NCI-H1694 treated with DMSO at 0.1 percent for 48 hours (cell line): ENCODE measurements at places on chromosomes 16 and 17.

DNA sequence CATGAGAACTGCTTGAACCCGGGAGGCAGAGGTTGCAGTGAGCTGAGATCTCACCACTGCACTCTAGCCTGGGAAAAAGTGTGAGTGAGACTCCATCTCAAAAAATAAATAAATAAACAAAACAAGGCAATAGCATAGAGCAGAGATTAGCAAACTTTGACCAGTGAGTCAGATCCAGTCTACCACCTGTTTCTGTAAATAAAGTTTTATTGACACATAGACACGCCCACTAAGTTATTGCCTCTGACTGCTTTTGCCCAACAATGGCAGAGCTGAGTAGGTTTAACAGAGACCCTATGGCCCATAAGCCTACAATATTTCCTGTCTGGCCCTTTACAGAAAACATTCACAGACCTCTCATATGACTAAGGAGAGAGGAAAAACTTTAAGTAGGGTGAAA is 44.3 kb downstream of the XYLT1 start:
- DNase-seq = no peak

DNA sequence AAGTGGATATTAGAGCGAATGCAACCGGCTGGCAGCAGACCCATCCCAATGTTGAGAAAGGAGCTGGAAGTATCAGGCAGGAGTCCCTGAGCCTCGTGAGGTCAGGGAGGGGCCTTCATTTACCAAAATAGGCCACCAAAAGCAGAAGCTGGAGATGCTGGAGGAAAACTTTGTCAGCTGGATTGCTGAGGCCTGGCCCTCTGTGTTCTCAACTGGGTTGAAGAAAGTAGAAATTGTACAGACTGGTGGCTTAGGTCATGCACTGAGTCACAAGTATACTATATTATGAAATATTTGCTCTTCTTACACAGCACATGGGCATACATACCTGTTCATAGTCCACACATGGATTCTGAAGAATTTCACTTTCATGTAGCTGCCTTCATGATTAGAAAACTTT is 23.2 kb upstream of the TEKT3 start:
- DNase-seq = no peak

DNA sequence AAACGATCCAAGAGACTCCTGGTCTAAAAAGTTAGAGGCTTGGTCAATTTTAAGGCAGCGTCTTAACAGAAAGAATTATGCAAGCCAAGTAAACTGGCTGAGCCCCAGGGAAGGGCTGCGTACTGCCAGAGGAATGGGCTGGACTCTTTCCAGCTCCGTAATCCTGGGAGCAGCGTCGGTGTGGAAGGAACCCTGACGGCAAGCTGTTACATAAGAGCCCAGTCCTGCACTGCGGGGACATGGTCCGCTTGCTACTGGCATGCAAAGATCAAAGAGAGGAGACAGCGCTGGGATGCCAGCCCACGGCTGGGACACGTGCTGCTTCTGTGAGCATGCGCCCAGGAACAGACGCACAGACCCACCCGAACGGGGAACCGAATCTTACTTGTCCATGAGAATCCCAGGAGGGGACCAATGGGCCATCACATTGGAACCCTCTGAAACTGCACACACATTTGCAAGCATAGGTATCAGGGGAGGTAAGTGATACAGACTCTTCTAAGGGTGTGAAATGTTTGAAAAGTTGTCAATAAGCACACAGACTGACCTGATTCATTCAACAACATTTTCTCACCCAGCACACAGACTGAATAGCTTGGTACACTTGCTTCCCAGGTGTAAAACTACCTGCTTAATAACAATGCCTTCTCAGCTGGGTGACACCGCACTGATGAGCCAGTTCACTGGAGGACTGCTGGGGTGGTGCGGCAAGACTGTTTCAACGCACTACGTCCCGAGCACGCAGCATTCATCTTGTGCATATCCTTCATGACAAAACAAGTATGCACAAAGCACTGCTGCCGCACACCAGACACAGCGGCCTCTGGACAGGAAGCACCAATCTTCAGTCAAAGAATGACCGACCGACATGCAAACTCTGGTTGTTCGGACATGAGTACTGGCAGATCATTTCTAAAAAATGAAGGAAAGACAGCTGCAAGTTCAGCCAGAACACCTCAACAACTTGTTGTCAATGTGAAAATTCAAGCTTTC is 94.9 kb downstream of the ANKRD11 start:
- peak; percentile 43 for DNase-seq

GRCh38 chr17:82674656-82675475 is 23.6 kb downstream of the RAB40B start:
- no peak for DNase-seq

DNA sequence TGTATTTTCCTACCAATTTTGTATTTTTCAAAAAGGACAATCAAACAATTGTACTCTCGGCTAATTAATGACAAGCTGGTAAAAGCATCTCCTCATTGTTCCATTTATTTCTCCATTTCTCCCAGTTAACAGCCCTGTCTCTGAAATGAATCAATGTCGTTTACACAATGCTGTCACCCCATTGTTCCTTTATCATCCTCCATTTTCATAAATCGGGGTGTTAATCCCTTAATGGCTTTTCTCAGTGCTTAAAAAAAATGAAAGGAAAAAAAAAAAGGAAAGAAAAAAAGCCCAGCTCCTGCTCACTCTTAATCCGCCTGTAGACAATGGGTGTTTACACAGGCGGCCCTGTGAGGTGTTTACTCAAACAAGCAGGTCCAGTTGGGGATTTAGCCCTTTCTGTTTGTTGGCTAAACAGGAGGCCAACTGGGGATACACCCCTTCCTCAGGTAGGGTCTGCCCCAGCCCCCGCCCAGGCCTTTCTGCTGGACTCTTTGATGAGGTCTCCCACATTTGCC is 86.8 kb upstream of the SALL1 start:
- no peak for DNase-seq

DNA sequence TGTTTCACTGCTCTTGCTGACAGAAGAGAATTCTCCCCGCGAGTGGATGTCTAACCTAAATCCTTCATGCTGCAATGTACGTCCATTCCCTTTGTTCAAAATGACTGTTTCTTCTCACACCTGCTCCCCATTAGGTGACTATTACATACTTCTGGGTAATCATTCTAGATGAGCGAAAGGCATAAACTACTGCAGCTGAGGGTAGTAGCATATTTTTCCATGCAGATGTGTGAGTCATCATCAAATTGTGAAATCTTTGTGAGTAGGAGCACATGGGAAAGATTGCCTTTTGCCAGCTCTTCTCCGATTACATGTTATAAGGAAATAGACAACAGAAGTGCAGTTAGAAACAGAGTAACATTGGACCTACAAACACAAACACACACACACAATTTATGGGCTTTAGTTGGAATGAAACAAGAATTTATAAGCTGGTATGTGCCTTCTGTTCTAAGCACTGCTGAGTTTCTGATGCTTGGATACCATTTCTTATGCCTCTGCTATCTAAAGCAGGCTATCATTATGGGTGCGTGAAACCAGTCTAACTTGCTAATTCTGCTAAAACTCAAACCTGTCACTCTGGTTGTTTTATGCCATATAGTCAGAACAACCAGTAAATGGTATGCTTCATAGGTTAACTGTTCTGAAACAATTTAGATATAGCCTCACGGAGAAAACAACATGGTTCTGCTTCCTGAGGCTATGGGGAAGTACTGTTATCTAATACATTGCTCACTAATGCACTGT is 346.9 kb upstream of the PSMD7 start:
- no peak for DNase-seq

GRCh38 chr17:10879190-10879836 is 41.4 kb upstream of the PIRT start:
- DNase-seq = no peak

- DNase-seq = no peak
Observed at GRCh38 chr17:34398990-34399389, 36.0 kb upstream of the CCL1 start.

- DNase-seq = no peak
Observed at GRCh38 chr17:27562777-27563455, 68.1 kb upstream of the LGALS9 start.

- no peak for DNase-seq
Observed at GRCh38 chr17:55152236-55152635, 112.5 kb upstream of the HLF start.

GRCh38 chr17:26962255-26963162 is 331.4 kb upstream of the WSB1 start:
- DNase-seq = no peak

- DNase-seq = no peak
Observed at GRCh38 chr17:48192321-48192731, 84.8 kb downstream of the SNX11 start.

- DNase-seq = no peak
Observed at GRCh38 chr17:37710344-37710886, 34.4 kb downstream of the HNF1B start.

DNA sequence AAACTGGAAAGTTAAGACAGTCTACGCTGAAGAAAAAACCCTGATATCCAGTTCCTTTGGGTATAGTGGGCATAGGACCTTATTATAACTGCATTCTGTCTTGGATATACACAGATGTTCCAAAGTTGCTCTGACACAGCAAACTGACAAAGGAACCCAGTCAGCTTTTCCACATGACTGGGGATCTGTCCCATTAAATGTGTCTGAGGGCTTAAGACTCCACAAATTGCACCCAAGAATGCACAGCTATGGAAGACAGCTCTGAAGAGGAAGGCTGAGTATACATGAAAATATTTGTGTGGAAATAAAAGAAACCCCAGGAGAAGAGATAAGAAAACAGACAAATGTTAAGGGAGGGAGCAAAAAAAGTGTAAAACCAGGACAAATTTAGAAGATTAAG is 114.1 kb downstream of the SPAG9 start:
- DNase-seq = no peak

DNA sequence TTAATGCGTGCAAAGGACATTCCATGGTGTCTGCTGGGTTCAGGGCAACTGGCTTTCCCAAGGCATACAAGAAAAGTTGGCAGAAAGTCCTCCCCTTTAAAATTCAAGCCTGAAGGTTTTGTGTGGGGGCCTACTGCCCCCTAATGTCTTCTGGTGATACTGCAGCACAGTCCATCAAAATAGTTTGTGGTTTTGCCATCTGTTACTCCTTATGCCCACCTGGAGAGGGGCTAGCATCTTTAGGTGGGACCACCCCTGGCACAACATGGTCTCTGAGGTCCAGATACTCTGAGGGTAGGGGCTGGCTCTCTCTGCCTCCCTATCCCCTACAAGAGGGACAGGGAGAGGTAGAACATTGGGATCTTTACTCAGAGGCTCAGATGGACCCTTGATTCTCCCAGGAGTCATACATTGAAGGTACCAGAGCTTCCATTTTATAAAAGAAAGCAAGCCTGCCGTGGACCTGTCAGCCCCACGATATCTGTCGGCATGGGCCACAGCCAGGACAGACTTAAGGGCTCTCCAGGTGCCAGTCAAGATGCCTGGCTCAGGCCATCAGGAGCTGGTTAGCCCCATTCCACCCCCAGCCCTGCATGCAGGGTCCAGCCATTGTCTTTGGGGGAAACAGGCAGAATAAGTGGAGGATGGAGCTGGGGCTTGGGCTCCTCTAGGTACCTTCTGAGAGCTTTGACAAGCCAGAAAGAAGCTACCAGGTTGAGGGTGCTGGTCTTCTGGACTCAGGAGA is 6.3 kb downstream of the ESRP2 start:
- peak; percentile 59 for DNase-seq

DNA sequence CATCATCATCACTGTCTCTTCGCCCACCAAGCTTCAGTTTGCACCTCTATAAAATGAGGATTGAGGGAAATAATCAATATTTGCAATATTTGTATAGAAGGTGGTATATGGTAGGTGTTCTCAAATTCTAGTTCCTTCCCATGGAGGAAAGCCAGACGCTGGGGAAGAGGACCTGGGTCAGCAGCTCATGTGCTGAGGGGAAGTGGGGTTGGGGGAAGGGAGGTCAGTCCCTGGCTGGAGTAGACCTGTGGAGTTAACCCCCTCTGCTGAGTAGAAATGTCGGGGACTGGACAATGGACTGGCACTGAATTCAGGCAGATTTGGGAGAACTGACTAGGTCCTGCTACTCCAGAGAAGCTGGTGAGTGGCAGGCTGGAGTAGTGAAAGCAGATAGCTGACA is 12.8 kb upstream of the ITGB3 start:
- DNase-seq = no peak

DNA sequence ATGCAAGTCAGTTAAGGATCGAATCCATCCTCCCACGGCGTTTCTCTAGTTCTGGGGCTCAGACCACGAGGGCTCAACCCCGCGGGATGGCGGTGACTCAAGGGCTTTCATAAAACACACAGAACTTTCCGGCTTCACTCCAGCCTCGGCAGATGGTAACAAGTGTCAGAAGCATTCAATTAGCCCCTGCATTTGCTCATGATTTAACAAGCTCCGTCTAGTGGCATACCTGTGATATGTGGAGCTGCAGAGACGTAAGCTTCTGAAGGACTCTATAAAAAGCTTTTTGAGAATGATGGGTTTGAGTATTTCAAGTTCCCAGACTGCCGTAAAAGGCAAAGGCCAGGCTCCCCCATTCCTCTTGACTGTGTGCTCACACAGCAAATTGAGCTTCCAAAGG is 91.3 kb upstream of the SEC14L1 start:
- DNase-seq = peak; percentile 88

DNA sequence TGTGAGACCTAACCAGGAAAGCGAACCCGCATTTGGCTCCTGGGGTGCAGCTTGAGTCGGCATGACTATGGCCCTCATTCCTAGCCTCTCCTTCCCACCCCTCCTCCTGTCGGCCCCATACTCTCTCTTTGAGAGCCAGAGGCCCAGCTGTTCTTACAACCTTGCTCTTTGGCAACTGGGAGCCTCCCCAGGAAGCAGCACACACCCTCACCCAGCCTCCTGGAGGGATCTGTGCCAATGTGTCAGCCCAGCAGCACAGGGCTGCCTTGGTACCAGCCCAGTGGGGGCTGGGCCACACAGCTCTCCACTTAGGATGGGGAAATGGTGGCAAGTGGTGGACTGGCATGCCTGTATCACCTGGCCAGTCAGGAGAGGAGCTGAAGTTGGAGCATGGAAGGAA is 70.3 kb upstream of the LGALS9 start:
- DNase-seq = no peak

- no peak for DNase-seq
Observed at GRCh38 chr17:2156666-2157065, 101.8 kb downstream of the HIC1 start.

GRCh38 chr17:82815790-82816305 is 24.0 kb downstream of the ZNF750 start:
- DNase-seq = no peak

GRCh38 chr17:9929871-9930270 is 24.8 kb upstream of the RCVRN start:
- DNase-seq = no peak

DNA sequence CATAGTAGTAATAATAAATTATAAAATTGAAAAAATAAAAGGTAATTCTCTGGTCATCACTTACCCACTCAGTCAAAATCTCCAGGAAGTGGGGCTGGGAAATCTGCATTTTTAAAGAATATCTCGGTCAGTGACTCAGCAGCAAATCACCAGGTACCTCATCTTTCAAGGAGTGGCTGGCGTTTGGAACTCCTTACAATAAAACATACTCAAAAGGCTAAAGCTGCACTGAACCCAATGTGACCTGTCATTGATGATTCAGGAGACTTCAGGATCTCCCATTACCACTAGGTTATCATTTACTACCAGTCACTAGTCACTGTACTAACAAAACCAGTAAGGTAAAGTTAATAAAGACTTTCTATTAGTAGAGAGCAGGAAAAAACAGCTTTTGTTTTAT is 21.5 kb upstream of the RFFL start:
- DNase-seq = no peak

- DNase-seq = no peak
Observed at GRCh38 chr17:82389379-82389778, 17.8 kb downstream of the UTS2R start.

- DNase-seq = no peak
Observed at GRCh38 chr16:56163089-56163488, 28.2 kb upstream of the GNAO1 start.
